ENCODE measurements at places on chromosomes 2 and 18.

DNA sequence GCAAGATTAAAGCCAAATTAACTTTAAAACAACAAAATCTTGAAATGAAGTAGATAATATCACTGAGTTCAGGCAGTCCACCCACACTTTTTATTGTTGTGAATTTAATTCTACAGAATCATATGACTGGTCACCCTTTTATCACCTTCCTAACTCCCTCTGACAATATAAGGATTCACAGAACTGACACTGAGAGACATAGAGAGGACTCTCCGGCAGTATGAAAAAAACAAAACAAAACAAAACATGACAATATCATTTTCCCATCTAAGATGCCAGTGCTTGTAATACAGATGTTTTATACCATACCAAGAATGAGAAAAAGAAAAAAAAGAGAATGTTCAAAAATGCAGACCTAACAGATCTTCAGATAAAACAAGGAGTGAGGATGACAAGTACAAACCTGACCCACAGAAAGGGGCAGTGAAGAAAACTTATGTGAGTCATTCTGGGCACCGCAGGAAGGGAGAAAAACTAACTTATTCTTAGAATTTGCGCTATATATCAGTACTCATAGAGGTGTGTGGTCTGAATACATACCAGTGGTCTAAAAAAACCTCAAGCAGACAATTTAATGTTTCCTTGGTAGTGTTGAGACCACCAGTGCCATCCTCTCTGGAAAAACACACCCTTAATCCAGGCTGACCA is 136.6 kb downstream of the ZAP70 start:
- DNase-seq: no peak

- no peak for DNase-seq
These were observed 278.8 kb downstream of the RND3 start for GRCh38 chr2:150208689-150209088.

DNA sequence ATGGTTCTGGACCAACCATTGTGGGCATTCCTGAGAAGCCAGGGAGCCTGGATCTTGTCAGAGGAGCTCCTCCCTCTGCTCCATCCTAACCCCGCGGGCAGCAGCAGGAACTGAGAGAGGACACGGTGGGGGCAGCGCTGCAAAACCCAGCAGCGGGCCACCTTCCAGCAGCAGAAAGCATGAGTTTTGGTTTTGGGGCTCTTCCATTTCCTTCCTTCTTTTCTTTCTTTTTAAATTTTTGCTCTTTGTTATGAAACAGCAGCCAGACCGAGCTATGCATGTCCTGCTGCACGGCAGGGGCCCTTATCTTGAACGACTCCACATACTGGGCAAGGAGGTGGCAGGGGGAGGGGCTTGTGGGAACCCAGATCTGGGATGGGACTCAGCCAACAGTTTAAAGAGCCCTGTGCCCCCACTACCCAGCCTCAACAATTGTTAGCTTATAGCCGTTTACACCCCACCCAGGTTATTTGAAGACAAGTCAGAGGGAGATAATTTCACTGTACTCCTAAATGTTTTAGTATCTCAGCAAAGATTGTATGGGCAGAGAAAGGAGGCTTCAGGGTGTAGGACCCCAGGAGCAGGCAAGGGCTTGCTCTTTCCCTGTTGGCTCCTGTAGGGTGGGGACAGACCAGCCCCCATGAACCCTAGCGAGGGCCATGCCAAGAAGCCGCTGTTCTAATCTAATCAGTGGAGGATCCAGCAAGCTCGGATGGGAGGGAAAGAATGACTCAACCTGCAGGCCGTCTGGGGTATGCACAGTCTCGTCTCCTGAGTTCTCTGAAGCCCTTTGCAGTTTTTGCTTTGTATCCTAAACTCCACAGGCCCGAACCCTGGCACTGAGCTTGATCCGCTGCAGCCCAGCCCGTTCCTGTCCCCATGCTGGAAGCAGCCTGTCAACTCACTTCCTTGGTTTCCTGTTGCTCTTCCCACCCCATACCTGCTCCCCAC is 75.3 kb downstream of the LRRFIP1 start:
- no peak for DNase-seq

- DNase-seq: no peak
These were observed 35.4 kb upstream of the WIPF1 start for GRCh38 chr2:174632841-174633622.

GRCh38 chr2:135055182-135055786 is 3.2 kb downstream of the RAB3GAP1 start:
- no peak for DNase-seq

Data from amygdala (tissue), 56 donors.